PC-9 (cell line): ENCODE measurements at places on chromosomes 6 and 20. TPM values are rescaled to one million over a fixed set of nuclear protein-coding genes. Genes with fewer than 3 reads are reported as not detected.
A peak's percentile ranks its signal among the peaks of the same experiment; 100 is the strongest.

DNA sequence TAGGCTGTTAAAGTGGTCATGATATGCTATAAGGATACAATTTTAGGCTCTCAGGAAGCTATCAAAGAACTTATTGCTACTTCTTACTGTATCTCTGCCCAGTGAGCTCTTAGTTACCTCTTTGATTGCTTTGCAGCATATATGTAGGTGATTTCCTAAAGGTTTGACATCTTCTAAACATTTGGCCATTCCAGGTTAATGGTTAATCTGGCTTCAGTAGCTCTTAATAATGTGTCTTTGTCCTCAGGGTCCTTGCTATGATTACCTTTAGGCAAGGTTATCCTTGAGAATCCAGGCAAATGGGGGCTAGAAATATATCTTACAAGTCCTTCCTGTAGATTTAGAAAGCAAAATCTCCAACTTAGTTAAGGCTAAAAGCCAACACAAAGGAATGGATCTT, 575.4 kb downstream of the TFAP2B start:
- H3K27me3 ChIP-seq, result no peaks in the 10 kb centered on the region
- no peak overlapping the region for H3K4me3 ChIP-seq
- no peaks in the 10 kb centered on the region for H3K36me3 ChIP-seq
- no peak overlapping the region for H3K27ac ChIP-seq
- no peak for DNase-seq
- no peaks in the 10 kb centered on the region for H3K4me1 ChIP-seq

DNA sequence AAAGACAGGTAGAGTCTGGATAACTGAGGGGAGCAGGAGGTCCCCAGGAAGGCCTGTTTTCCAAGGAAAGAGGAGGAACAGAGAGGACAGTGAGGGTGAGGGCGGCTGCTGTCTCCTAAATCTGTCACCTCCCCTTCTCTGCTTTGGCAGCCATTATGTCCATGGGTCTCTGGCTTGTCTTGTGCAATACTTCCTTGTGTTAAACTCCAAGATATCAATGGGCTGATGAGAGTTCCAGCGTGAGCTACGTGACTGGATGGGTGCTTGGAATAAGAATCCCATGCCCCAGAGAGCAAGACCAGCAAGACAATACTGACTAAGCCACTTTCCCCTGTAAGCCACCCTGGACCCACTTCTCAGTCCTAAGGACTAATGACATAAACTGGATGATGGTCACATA, 26.3 kb upstream of the DNAAF9 start:
- H3K4me1 ChIP-seq, result no peaks in the 10 kb centered on the region
- no peaks in the 10 kb centered on the region for H3K27me3 ChIP-seq
- no peak for DNase-seq
- H3K27ac ChIP-seq, result no peak overlapping the region
- no peaks in the 10 kb centered on the region for H3K36me3 ChIP-seq

DNA sequence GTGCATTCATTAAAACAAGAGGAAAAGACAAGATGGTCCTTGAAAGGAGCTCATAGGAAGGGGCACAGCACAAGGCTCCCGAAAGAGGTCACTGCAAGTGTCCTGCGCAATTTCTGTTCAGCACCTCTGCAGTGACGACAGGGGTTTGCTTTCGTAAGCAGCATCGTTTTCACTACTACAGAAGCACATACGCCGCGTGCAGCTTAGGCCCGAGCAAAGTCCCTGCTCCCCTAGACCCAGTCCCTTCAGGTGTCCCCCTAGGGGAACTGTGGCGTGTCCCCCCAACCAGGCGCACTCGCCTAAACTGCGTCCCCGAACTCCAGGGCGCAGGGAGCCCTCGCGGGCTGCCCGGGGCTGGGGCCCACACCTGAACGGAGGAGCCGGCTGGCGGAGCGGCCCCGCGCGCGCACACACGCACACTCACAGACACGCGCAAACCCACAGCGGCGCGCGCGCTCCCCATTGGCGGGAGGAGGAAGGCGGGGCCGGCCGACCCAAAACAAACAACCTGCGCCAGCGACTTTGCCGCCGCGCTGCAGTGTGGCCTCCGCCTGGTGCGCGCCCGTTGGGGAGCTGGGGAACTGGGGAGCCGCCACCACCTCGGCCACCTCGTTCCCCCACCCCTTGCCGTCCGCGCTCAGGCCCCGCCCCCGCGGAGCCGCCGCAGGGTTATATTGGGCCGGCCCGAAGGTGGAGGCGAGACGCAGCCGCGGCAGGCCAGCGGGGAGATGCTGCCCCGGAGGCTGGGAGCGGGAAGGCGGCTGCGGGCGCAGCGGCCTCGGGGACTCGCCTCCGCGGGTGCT, at the start of gene FOXQ1:
FOXQ1 (plus strand) TSS at position 699 of the 803 bp plus-strand sequence. CDS start 607 bp downstream, outside the sequence.
- peak; percentile 82 for DNase-seq
- H3K36me3 ChIP-seq, result peaks cover 16% of the 10 kb centered on the region; the same call in 1 of the 2 replicates
- H3K27me3 ChIP-seq, result no peaks in the 10 kb centered on the region
- H3K4me1 ChIP-seq, result peaks cover 11% of the 10 kb centered on the region; the same call in 1 of the 2 replicates
- H3K27ac ChIP-seq, result peak within 1 kb of the TSS; percentile 90

GRCh38 chr6:81894788-81895271, 142.3 kb upstream of the TENT5A start:
- H3K36me3 ChIP-seq, result no peaks in the 10 kb centered on the region
- H3K27ac ChIP-seq, result peak overlapping the region; percentile 53
- H3K4me3 ChIP-seq, result no peak overlapping the region

- no peak overlapping the region for H3K27ac ChIP-seq
- no peaks in the 10 kb centered on the region for H3K4me1 ChIP-seq
- no peak overlapping the region for H3K4me3 ChIP-seq
- no peak for DNase-seq
- H3K36me3 ChIP-seq, result no peaks in the 10 kb centered on the region
- H3K27me3 ChIP-seq, result no peaks in the 10 kb centered on the region
These were observed 35.8 kb downstream of the BTBD9 start for GRCh38 chr6:38603966-38604365.

DNA sequence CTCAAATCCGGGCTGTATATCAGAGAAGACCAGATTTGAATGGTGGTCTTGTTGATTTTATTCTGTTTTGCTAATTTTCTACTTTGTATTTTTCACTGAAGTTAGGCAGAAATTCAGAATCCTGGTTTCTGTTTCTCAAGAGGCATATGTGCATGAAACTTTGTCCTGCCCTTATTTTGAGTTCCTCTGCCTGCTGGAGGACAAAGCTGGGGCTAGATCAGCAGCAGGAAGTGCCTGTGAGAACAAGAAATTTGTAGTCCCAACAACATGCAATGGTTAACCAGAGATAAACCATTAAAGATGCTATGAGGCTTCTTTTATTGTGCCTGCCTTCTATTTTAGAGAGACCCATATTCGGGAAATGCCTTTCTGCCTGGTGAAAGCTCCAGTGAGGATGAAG, 37.1 kb downstream of the BEND6 start:
- H3K27me3 ChIP-seq, result no peaks in the 10 kb centered on the region
- no peak for DNase-seq
- H3K36me3 ChIP-seq, result no peaks in the 10 kb centered on the region
- no peak overlapping the region for H3K27ac ChIP-seq

GRCh38 chr6:2575236-2575635, 175.5 kb downstream of the MYLK4 start:
- H3K4me1 ChIP-seq, result peaks cover 20% of the 10 kb centered on the region
- H3K36me3 ChIP-seq, result no peaks in the 10 kb centered on the region
- H3K27ac ChIP-seq, result no peak overlapping the region
- no peak for DNase-seq

DNA sequence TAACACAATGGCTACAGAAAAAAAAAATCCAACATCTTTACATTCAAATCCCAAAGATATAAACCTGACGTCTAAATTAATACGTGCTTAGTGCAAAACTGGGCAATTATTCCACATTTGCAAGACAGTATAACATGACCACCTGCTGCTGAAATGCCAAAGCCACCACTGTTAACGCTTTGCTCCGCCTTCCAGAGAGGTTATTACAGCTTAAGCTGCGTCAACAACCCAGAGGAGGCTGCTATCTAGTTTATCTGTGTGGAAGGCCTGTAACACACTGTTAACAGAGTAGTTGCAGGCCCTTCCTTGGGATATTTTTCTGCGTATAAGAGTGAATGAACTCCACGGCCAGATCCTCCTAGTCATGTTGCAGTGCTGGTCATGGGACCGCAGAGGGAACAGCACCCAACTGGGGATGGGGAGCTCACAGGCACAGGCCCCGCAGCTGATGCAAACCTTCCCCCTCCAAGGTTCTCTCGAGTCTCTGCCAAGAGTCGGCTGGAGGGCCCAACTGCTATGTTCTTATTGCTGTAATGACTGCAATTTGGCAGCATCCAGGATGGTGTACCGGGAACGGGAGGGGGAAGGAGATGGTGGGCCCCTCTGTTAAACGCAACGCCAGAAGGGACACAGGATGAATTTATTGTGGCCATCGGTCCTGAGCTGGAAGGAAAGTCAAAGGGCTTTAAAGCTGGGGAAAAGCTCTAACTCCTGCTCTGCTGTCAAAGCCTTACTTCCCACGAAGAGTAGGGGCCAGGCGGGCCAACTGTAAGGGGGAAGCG, 993 bp upstream of the NCOA7 start:
- H3K4me3 ChIP-seq, result peak overlapping the region; percentile 75
- peaks cover 45% of the 10 kb centered on the region for H3K4me1 ChIP-seq
- H3K27ac ChIP-seq, result peak overlapping the region; percentile 48
- DNase-seq, result peak; percentile 25

- H3K27me3 ChIP-seq, result no peaks in the 10 kb centered on the region
- DNase-seq, result peak; percentile 22
- H3K4me1 ChIP-seq, result peaks cover 31% of the 10 kb centered on the region
- no peaks in the 10 kb centered on the region for H3K36me3 ChIP-seq
- peak overlapping the region; percentile 53 for H3K27ac ChIP-seq
These were observed 4.4 kb upstream of the IFNGR1 start for GRCh38 chr6:137223370-137224131.

GRCh38 chr6:15474196-15474595, 188.6 kb downstream of the DTNBP1 start:
- 0 out of 2 replicates have a peak, but pooled peaks cover 3% of the 10 kb centered on the region for H3K4me1 ChIP-seq
- H3K36me3 ChIP-seq, result no peaks in the 10 kb centered on the region
- peak overlapping the region; percentile 36; the same call in 1 of the 2 replicates for H3K27ac ChIP-seq
- DNase-seq, result peak; percentile 79

DNA sequence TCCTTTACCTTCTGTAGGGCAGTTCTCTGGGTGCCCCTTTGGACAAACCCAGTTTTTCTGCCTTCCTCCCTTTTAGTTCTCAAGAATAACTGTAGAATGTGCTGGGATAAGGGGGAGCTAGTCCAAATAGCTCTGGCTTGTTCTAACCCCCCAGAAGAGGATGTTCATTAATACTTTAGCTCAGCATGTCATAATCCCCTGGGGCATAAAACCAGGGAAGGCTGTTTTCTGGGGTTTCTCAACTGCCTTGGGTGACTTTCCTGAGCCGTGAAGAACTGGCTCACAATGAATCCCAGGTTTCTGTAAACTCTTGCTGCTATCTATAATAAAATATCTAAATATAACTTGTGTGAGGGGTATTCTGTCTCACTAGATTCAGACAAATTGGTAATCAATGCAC, 44.5 kb upstream of the RNF217 start:
- no peaks in the 10 kb centered on the region for H3K4me1 ChIP-seq
- H3K36me3 ChIP-seq, result no peaks in the 10 kb centered on the region
- H3K4me3 ChIP-seq, result no peak overlapping the region
- no peaks in the 10 kb centered on the region for H3K27me3 ChIP-seq
- DNase-seq, result no peak

DNA sequence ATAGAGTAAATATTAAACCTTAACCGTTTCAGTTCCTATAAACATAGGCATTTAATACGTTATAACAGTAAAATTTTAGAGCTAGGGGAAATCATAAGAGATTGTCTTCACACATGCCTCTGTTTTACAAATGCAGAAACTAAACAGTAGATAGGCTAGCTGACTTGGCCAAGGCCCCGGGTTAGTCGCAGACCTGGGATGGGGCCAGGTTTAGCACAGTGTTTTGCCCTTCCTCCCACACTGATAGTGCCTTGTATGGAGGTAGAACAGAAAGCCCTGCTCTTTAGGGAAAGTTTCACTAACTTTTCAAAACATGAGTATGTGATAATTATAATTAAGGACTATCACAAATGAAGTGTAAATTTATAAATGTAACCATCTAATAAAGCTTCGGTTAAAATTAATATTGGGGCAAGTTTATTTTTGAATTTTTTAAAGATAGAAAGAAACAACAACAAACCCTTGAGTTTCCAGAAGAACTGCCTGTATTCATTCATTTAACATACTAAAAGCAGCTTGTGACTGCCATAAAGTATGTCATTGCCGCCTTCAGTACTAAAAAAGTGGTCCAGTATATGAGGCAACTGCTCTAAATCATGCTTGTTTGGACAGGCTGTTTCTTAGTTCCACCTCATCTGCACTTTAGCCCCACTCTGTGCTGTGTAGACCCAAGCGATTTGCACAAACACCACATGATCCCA, 62.5 kb upstream of the LOC128125822 start:
- H3K4me1 ChIP-seq, result peaks cover 5% of the 10 kb centered on the region
- DNase-seq, result no peak
- H3K27ac ChIP-seq, result no peak overlapping the region
- no peaks in the 10 kb centered on the region for H3K27me3 ChIP-seq
- H3K36me3 ChIP-seq, result no peaks in the 10 kb centered on the region
- no peak overlapping the region for H3K4me3 ChIP-seq

GRCh38 chr6:170317076-170317475, 10.5 kb downstream of the FAM120B start:
- H3K36me3 ChIP-seq, result no peaks in the 10 kb centered on the region
- no peaks in the 10 kb centered on the region for H3K27me3 ChIP-seq
- H3K4me1 ChIP-seq, result no peaks in the 10 kb centered on the region
- H3K4me3 ChIP-seq, result no peak overlapping the region
- no peak overlapping the region for H3K27ac ChIP-seq

CST1 gene
- total RNA-seq, result 0.76 TPM in 1 of 2 replicates, not detected in the other

SLC17A2 gene
- total RNA-seq, result not detected in 2 replicates

DNAH8 gene
- total RNA-seq, result not detected in 2 replicates

FRMD1 gene
- not detected in 2 replicates for total RNA-seq

GINS1 gene
- 26.6 and 27.8 TPM in 2 replicates for total RNA-seq

VAPB gene
- total RNA-seq, result 73.0 and 80.6 TPM in 2 replicates
